Activated CD4-positive, alpha-beta memory T cell treated with anti-CD3 and anti-CD28 coated beads, Interleukin-2, amount 10 ng/mL, durations not matched to agents 7 days and 5 days (primary cell): ENCODE measurements at places on chromosomes 5 and 9. TPM values are rescaled to one million over a fixed set of nuclear protein-coding genes. Genes with fewer than 3 reads are reported as not detected.
A peak's percentile ranks its signal among the peaks of the same experiment; 100 is the strongest.

DNA sequence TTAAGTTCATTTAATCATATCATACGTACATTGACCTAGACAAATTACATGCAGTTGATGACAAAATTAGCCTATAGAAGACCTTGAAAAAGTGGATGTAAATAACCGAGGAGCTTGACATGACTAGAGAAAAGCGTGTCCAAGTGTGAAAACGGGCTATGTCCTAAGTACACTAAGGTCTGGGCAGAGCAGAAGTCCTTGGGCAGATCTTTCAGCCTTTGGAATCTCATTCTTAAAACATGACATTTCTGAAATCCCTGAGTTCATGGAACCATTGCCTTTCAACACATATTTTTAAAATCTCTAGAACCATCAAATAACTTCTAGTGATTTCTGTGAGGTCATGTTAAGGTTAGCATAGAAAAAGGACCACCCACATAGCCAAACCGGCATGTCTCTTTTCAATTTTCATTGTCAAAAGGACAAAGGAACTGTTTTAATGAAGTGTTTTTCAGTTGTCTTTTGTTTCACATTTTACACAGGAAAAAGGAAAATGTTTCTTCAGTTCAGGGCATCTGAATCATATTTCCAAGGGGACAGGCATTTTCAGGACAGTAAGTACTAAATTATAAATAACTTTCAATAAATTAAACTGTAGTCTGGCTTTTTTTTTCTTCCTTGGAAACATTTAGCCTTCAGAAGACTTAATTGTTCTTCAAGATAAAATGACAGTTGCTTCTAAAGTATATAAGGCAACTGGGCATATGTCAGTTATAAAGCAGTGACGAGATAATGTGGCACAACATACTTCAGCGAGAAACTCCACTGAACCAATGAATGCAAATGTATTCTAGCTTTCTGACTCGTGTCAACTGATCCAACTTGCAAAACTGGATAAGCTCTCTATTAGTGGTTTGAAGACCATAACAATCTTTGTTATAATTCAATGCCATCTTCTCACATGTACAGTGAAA is 416.8 kb downstream of the NFIB start:
- no peak for DNase-seq
- H3K27ac ChIP-seq, result no peak overlapping the region
- H3K27me3 ChIP-seq, result no peaks in the 10 kb centered on the region

DNA sequence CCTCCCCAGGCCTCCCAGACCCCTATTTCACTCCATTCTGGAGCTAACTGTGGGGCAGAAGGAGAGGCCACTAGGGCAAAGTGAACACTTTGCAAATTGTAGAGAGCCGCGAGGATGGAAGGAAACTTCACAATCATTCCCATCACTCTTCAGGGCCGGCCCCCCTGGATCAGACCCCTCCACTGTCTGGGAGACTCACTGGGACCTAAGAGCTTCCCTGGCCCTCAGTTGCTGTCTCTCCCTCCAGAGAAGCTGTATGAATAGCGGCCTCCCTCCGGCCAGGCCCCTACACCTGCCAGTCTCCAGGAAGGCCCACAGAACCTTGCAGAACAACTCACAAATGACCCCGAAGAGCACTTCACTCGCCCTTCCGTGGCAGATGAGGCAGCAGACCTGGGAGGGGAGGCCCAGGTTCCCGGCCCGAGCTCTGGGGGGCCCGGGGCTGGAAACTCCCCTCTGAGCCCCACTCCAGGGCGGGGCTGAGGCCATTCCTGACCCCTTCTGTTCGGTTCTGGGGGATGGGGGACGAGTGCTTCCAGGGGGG is 141.9 kb upstream of the IER5L start:
- H3K27ac ChIP-seq, result no peak overlapping the region
- peak; percentile 12 for DNase-seq
- peaks cover 3% of the 10 kb centered on the region for H3K27me3 ChIP-seq
- H3K4me1 ChIP-seq, result peaks cover 10% of the 10 kb centered on the region

The SPINK13 gene
- not detected for total RNA-seq

DNA sequence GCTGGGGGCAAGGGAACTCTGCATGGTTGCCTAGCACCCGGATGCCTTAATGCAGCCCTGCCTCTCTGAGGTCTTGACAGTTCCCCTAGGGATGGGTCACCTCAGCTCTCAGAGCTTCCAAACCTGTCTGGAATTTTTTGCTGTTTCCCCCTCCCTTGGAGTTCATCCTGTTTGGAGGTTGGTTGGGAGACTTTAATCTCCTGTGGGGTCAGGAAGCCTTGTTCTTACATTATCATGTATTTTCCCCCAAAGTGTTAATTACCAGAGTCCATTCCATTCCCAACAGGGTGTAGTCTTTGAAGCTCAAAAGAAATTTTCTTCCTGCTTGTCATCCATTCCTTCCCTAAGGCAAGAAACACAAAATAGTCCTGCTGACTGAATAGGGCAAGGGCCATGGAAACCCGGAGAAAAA is 150.3 kb upstream of the SPRY4 start:
- H3K36me3 ChIP-seq, result peaks cover 3% of the 10 kb centered on the region
- no peak overlapping the region for H3K4me3 ChIP-seq
- H3K27me3 ChIP-seq, result no peaks in the 10 kb centered on the region
- no peak overlapping the region for H3K27ac ChIP-seq

GRCh38 chr5:95760273-95761191 is 29.4 kb downstream of the RHOBTB3 start:
- peaks cover 16% of the 10 kb centered on the region for H3K27me3 ChIP-seq
- no peaks in the 10 kb centered on the region for H3K36me3 ChIP-seq
- H3K4me1 ChIP-seq, result peaks cover 32% of the 10 kb centered on the region
- no peak for DNase-seq

The APBB3 gene
- 23.7 TPM for total RNA-seq

DNA sequence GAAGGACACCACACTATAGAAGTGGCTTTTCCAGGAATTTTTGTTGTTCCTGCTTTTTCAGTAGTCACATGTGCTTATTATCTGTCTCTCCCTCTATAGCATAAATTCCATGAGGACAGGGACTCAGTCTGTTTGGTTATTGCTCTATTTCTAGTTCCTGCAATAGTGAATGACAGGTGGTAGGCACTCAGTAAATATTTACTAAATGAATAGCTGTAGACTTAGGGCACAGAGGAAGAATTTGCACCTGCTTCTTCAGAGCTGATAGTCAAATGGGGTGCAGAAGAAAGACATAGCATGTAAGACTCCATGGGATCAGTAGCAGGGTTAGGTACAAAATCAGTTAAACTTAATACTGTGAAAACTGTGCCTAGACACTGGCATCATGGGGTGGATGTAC is 580.2 kb downstream of the CCDC171 start:
- no peaks in the 10 kb centered on the region for H3K27me3 ChIP-seq
- H3K4me1 ChIP-seq, result no peaks in the 10 kb centered on the region
- no peak overlapping the region for H3K27ac ChIP-seq
- DNase-seq, result no peak
- H3K36me3 ChIP-seq, result no peaks in the 10 kb centered on the region

DNA sequence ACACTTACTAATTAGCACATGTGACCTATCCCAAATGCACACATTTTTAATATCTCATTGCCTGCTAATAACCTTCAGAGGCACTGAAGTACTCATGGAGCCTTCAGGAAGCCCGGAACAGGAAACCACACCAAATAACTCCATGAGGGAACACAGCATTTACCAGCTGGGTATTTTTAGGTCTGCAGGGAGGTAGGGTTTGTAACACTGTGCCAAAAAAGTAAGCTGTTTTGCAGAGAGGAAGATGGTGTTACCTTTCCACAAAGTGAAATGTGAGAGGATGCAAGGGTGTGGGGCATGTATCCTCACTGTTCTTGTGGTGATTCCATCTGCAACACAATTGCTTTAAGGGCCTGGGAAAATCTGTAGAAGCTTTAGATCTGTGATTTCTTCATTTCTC is 64.4 kb downstream of the NUDT12 start:
- DNase-seq, result no peak
- no peak overlapping the region for H3K27ac ChIP-seq
- no peaks in the 10 kb centered on the region for H3K36me3 ChIP-seq
- H3K4me3 ChIP-seq, result no peak overlapping the region
- no peaks in the 10 kb centered on the region for H3K4me1 ChIP-seq

DNA sequence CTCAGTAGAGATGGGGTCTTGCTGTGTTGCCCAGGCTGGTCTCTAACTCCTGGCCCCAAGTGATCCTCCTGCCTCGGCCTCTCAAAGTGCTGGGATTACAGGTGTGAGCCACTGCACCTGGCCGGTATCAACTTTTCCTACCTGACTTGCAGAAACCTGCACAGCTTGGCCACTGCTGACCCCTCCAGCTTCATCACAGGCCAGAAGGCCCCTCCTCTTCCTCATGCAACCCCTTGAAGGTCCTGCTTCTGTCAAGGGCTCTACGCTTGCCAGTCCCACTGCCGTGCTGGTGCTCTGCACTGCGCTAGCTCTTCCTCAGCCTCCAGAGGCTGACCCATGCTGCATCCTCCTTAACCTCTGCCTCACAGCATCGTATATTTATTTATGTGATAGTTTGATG is 32.5 kb upstream of the RNU6ATAC start:
- H3K4me1 ChIP-seq, result peaks cover 27% of the 10 kb centered on the region
- H3K27me3 ChIP-seq, result peaks cover 9% of the 10 kb centered on the region
- H3K36me3 ChIP-seq, result no peaks in the 10 kb centered on the region
- no peak overlapping the region for H3K27ac ChIP-seq
- DNase-seq, result no peak

GRCh38 chr5:180423598-180423997 is 70.5 kb upstream of the GFPT2 start:
- no peak for DNase-seq
- H3K36me3 ChIP-seq, result no peaks in the 10 kb centered on the region
- no peak overlapping the region for H3K4me3 ChIP-seq
- no peak overlapping the region for H3K27ac ChIP-seq
- H3K27me3 ChIP-seq, result no peaks in the 10 kb centered on the region

The IFNA21 gene
- total RNA-seq, result not detected
